ENCODE measurements at places on chromosomes 7 and 10.

DNA sequence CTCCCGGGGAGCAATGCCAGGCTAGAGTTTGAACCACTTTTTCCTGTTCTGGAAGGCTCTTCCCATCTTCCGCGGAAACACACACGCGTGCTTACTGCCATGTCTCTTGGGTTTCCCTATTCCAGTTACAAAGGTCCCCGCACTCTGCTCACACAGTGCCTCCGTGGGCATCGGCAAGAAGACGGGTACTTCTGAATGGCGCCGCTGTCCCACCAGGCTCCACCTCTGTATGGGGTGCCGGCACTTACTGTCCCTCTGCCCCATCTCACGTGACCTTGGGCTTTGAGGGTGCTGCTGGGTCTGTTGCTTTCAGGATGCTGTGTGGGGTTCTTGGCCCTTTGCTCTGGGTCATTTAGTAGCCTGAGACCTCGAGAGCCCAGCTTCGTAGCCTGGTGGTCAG lies 170.7 kb upstream of the SH2B2 start:
- DNase-seq = no peak

- DNase-seq = no peak
Measured at GRCh38 chr10:133465191-133465949, 11.6 kb downstream of the SCART1 start.

DNA sequence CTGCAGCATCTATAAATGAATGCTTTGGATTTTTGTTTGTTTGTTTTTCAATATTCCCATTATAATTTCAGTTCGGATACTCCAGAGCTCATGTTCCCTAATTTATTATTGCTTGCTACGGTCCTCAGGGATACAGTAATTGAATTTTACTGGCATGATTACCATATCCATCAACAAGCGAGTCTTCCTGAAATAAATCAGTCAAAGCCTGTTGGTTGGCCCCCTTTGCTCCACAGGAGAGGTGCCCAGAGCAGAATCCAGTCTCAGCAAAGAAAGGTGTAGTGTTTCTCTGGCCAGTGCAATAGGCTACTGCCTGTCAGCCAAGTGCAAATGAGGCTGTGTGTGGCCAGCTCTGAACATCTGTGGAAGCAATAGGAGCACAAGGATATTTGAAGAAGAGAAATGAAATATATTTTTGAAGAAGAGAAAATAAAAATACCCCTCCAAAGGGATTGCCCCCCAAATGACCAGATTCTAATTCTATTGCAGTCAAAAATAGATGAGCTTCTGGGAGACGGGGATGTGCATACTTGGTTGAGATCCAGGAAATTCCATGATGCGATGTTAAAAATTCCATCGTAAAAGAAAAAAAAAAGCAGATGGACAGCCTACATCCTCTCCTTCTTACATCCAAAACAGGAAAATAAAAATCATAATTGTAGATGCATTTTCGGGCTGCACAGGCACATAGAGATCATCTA lies 18.1 kb downstream of the TRIL start:
- DNase-seq = no peak

GRCh38 chr7:130831817-130832481 lies 97.9 kb upstream of the KLF14 start:
- DNase-seq = peak; percentile 50

DNA sequence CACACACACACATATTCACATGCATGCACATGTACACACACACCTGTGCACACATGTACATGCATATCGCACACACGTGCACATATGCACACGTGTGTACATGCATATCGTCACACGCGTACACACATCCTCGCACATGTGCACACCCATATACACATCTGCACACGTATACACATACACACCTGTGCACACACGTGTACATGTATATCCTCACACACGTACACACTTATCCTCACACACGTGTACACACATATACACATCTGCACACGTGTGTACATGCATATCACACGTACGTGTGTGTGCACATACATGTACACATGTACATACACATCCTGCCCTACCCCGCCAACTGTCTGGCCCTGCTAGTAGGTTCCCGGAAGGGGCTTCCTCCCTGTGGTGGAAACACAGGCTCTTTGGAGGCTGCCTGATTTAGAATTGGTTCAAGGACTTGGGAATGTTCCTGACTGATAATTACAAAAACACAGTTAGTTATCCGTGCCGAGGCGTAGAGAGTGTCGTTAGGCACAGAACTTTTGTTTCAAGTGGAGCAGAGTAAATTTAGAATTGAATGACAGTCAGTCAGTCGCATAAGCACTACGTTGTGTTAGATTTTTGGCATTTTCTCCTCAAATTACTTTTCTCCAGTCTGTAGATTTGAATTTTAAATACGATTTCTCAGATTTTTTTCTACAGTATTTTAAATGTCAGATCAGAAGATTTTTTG lies 18.5 kb upstream of the PRKAR1B start:
- no peak for DNase-seq

GRCh38 chr10:60041489-60042133 lies 135.3 kb upstream of the CCDC6 start:
- no peak for DNase-seq

All from Kasumi-1 (cell line).